ENCODE measurements at places on chromosomes 1 and 21.

GRCh38 chr1:248421384-248421783 is 18.5 kb downstream of the OR2T1 start:
- DNase-seq: no peak

DNA sequence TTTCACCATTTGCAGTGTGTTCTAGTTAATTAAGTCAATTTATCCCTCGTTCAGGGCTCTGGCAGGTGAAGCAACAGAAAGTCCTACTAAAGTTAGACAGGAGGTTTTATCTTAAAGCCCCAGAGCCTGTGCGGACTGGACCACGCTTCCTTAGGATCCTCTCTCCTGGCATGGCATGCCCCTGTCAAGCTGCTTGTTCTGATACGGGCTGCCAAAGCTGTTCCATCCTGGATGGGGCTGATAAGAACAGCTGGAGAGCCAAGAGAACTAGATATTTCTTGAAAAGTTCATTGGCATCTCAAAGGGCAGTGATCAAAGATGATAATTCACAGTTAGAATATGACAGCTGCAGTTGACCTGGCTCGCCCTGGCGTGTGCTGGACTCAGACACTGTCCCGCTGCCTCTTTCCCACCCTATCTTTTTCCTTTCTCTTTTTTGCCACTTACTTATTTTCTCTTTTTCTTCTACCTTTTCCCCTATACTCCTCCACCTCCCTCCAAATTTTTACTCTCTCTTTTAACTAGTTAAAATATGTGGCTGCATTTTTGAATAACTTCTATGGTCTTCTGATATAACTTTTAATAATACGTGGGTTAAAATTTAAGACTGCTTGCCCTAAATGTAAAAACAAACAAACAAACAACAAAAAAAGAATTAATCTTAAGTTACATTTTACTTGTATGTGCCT is 96.7 kb downstream of the ABCA4 start:
- no peak for DNase-seq

DNA sequence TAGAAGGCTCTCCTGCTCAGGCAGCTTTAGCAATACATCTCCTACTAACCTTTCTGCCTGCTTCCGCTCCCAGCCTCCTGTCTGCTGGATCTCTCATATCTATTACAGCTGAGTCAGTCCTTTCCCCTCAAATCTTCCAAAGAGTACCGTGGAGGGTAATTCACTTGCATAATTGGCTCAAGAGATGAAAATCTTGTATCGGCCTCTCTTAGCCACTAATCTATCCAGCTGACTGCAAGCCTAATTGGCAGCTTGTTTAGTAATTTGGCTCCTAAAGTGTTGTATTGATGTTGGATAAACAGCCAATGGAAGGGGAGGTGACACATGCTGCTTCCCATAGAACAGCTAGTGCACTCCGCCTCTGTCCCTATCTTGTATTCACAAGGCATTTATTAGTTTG is 195.7 kb downstream of the GPATCH2 start:
- no peak for DNase-seq

- DNase-seq: no peak
Measured at GRCh38 chr1:156755527-156755950, 4.1 kb upstream of the HDGF start.

Data from stimulated activated CD4-positive, alpha-beta T cell treated with anti-CD3 and anti-CD28 coated beads, Interleukin-1b, Interleukin-23, amount 100 ng/mL, for 48 hours (primary cell).